Fibroblast of lung (primary cell): ENCODE measurements at places on chromosomes 3 and 15. TPM values are rescaled to one million over a fixed set of nuclear protein-coding genes. Genes with fewer than 3 reads are reported as not detected.

WDR93 gene
- 0.14 TPM in 1 of 2 replicates, not detected in the other for polyA plus RNA-seq

MCF2L2 gene
- 0.05 and 0.08 TPM in 2 replicates for polyA plus RNA-seq

SPESP1 gene
- 6.4 and 8.5 TPM in 2 replicates for polyA plus RNA-seq

TRAIP gene
- 2.5 and 7.0 TPM in 2 replicates for polyA plus RNA-seq

GRCh38 chr3:11932636-11933035, 71.6 kb upstream of the SYN2 start:
- no peak for DNase-seq

DNA sequence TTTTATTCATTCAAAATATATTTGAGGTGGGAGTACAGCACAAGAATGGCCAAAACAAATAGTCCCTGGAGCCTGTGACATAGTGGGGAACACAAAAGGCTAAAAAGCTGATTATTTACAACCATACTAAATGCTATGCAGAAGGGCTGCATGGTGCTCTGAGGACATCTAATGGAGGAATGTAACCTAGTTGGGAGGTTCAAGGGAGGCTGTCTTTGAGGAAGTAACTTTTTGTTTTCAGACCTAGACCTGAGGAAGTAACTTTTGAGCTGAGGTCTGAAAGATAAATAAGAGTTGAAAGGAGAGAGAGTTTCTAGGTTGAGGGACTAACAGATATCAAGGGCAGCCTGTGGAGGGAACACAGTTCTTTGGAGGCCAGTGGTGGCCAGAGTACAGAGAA, 34.8 kb upstream of the RASA2 start:
- peak; percentile 61 for DNase-seq

DNA sequence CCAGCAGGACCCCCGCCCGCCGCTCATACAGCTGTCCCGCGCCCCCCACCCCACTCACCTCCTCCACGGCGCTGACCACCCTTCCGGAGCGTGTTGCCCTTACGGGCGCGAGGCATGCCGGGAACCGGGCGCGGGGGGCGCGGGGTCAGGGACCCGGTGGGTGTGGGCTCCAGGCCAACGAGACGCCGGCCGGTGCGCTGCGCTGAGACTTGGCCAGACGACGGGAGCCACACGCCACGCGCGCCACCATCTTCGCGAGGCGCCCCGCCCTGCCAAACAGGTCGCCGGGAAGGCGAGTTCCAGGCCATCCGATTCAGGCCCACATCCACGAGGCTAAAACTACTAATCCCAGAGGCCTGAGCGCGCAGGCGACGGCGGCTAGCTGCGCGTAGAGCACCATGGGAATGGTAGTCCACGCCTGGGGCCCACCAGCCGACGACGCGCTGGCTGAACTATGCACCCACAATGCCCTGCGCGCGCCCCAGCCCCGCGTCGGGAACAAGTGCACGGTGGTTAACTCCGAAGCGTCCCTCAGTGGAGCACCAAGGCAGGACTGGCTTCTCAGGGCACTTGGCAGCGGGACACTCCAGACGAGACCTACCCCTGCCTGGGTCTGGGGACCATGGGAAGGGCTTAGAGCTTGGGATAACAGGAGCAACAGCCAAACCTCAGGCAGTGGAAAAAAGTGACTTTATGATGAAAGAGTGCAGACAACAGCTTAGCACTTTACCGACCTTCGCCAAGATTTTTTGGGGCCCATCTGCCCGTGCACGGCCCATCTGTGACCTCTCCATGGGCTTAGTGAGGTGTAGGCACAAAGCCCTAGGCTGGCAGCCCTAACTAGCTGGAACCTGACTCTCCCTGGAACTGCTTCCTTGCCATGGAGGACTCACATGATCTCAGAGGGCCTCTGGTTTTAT, at the start of gene IFRD2:
Gene IFRD2 (minus strand): TSS at position 271 of the 920 bp plus-strand sequence. CDS start 155 bp downstream, at position 116.
- DNase-seq: peak; percentile 97

GRCh38 chr15:48279608-48280007, 51.6 kb upstream of the DUT start:
- no peak for DNase-seq

GRCh38 chr3:114624047-114624445, 330.2 kb downstream of the TIGIT start:
- peak; percentile 63 for DNase-seq

GRCh38 chr15:85000937-85001336, 19.3 kb downstream of the PDE8A start:
- no peak for DNase-seq

DNA sequence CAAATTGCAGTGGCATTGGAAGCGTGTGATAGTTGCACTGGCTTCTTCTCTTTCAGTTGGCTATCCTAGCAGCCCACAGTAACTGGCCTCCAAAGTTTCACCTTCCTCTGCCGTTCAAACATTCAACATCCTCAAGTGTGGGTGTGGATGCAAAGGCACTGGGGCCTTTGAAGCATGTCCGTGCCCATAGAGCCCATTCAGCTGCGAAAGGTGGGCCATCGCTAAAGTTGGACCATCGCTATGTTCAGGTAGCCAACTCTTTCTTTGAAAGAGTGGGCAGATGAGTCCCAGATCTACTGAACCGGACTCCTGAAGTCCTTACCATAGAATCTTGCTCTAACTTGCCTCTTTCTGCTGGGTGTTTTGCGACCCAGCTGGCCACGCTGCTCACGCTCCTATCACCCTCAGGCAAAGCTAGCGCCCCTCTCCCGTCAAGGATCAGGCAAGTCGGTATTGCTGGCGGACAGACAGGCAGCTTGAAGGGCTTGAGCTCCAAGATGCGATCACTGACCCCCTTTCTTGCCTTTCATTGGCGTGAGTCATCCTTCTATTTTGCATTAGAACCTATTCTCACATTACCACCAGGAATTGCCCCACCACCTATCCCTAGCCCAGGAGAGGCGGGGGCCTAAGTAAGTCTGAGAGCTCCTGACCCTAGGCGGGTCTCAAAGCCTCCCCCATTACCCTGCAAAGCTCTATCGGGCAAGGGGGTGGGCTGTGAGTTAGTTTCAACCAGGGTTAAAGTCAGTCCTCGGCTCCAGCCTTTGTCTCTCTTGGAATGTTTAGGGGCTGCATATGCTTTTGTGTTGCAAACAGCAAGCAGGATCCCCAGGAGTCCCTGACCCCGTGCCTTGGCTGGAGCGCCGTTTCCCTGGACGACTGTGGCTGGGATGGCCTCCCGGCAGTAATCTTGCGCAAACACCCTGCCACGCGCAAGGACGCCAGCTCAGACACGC, 28.7 kb downstream of the ZIC4 start:
- DNase-seq: no peak

GRCh38 chr3:50592568-50592967, 19.0 kb downstream of the CISH start:
- DNase-seq: no peak

DNA sequence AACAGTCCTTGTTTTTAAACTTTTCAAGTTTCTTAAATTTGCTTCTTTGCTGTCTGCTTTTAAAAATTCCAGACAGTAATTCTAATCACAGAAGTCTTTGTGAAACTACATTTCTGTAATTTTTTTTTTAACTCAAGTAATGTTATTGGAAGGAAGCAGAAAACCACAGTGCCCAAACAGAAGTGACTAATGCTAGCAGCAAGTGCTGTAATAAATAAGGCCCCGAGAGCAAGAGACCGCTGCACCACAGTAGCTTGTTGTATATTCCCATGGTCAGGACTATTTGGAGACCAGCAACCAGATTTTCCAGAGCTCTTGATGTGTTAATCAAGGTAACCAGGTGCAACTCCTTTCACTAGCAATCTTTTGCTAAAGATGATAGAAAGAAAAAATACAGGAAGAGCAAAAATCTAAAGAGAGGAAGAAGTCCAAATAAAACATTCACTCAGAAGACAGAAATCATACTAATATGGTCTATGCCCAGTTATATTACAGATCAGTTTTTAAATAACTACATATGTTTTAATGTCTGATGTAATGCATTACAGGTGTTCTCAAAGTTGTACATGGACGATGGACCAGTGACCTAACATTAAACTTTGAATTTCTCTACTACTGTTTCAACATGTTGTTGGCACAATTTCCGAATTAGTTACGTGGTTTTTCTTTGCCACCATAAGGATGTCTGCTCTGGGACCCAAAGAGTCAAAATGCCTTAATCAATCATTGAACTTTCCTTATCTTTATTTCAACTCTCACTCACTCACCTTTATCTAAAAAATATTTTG, 36.4 kb downstream of the WWTR1 start:
- DNase-seq: peak; percentile 91
